ENCODE measurements at places on chromosomes 7 and 10. TPM values are rescaled to one million over a fixed set of nuclear protein-coding genes. Genes with fewer than 3 reads are reported as not detected.

DNA sequence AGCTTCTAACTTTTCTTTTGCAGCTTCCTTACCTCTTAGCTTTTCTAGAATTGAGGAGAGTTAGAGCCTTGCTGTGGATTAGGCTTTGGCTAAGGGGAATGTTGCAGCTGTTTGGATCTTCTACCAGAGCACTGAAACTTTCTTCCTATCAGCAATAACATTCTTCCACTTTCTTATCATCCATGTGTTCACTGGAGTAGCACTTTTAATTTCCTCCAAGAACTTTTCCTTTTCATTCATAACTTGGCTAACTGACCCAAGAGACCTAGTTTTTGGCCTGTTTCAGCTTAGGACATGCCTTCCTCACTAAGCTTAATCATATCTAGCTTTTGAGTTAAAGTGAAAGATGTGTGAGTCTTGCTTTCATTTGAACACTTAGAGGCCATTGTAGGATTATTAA lies 19.6 kb downstream of the MINPP1 start:
- DNase-seq = no peak

- no peak for DNase-seq
Measured at GRCh38 chr10:13183625-13184024, 22.3 kb downstream of the MCM10 start.

- DNase-seq = no peak
Measured at GRCh38 chr7:94843553-94843952, 63.8 kb upstream of the PPP1R9A start.

The GRID2IP gene
- total RNA-seq = 0.30 TPM

GRCh38 chr10:17923728-17924127 lies 28.0 kb upstream of the SLC39A12 start:
- DNase-seq = no peak

The STEAP1 gene
- total RNA-seq = 16.3 TPM

The THSD7A gene
- 6.9 TPM for total RNA-seq

DNA sequence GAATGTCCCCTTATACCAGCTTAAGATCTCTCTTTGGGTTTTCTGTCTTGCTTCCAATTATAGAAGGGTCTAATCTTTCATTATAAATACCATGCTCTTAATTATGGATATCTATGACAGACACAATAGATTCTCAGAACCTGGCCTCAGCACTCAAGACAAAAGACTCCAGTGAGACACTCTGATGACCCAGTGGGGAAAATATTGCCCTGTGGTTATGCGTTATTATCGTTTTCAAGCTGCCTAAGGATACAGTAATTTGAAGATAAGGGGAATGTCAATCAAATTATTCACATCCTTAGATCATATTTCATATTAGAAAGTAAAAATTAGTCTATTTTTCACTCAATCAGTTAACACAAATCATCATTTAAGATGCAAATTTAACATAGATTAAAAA lies 748.8 kb downstream of the XPNPEP1 start:
- DNase-seq = no peak

DNA sequence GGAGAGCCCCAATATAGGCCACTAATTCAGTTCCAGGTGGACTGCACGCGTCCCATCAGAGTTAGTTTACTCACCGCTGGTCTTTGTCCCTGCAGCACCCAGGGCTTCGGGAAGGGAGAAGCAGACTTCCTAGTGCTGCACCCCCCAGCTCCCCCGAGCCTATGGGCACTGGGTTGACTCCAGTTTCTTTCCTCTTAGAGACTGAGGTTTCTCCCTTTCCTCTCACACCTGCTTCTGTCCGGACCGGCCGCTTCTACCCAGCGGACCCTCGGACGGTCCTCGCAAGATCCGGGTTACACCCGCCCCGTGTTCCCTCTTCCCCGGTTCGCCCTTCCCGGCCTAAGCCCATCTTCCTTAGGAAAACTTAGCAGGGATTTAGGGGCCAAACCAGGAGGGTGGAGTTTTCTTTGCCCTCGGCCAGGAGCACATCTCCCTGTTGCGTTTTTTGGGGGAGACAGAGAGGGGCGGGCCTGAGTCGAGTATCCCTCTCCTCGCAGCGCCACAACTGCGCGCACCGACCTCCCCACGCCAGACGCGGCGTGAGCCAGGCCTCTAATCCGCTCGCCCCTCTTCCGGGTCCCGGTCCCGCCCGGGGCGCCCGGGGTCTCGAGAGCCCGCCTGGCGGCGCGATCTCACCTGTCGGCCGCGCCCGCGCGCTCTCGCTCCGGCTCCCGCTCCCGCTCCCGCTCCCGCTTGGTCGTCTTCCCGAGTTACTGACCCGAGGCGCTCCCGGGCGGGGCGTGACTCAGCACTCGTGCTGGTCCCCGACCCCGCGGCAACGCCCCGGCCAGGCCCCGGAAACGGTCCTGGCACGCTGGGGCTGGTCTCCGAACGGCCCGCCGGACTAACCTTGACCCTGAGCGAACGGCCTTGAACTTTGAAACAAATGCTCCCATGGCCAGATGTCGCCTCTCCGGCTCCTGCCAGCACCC lies at the start of gene AIFM2:
Gene AIFM2, minus strand, starts transcription at position 728 of the 932 bp plus-strand sequence. CDS start 8,741 bp downstream, outside the sequence.
- peak; percentile 13 for DNase-seq

The SPAM1 gene
- total RNA-seq = not detected

- DNase-seq = no peak
Measured at GRCh38 chr7:108455551-108455997, 662 bp downstream of the NRCAM start.

DNA sequence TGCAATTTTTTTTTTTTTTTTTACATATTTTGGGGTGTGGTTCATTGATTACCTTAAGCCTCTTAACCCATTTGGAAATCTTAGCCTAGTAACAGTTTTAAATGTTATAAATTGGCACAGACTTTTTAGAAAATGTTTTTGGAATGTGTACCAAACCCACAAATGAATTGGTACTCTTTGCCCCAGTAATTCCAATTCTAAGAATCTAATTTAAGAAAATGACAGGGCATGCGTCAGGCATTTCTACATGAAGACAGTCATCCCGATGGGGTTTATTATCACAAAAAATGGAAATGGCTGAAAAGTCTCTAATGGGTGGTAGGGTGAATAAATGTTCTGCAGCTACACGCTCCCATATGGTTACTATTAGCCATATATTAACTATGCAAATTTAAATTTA lies 54.9 kb downstream of the ITIH5 start:
- DNase-seq = no peak

DNA sequence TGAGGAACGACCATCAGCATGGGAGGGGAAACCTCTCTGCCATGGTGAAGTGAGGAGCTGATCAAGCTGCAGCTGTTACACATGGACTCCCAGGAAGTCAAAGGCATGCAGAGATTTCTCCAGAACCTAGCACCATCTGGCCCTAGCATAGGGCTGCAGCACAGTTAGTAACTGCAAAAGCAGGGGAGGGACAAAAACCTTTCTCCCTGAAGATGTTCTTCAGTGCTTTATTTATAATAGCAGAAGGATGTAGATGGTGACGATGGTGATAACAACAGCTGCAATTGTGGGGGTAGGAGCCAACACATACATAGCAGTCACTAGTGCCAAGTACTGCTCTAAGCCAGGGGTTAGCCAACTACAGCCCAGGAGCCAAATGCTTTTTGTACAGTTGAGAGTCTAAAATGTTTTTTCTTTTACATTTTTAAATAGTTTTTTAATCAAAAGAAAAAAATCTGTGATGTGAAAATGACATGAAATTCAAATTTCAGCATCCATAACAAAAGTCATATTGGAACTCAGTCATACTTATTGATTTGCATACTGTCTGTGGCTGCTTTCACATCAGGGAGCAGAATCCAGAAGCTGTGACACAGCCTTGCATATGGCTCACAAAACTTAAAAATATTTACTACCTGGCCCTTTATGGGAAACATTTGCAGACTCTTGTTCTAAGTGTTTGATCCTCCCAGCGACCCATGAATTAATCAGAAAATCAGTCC lies 299.5 kb downstream of the ELMO1 start:
- DNase-seq = no peak

- no peak for DNase-seq
Measured at GRCh38 chr10:133418289-133418993, 6.0 kb downstream of the SPRN start.

DNA sequence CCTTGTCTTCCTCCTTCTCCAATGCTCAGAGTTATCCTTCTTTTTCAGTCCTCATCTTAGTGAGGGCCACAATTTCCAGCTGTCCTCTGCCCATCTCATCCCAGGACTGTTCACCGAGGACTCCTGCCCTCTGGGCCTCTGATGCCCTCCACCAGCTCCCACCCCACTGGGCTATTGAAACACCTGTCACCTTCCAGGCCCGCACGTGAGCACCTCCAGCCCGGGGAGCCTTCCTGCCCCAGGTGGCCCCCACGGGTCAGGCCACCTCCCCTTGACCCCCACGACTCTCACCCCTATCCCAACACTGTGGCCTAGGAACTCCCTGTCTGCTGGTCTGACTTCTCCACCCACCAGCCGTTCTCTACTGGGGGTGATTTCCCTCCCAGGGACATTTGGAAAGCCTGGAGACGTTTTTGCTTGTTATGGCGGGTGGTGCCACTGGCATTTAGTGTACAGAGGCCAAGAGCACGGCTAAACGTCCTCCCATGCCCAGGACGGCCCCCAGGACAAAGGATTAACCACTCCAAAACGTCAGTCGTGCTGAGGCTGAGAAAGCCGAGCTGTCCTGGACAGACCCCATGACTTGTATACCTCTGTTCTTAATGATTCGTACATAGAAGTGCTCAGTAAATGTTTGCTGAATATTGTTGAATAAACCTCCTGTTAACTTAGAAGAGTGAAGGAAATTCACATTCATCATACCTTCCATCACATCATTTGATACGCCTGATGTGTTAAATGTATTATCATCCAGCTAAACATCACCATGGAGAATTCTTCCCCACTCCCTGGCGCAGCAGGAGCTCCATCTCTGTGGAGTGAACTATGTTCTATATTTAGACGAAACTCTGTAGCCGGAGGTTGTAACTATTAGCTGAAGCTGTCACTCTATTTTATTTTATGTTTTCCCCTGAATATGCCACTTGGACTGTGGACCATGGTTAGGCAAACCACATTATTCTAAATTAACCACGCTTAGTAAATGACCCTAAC lies 270.1 kb upstream of the SHH start:
- DNase-seq = no peak

GRCh38 chr10:118409295-118409694 lies 67.2 kb upstream of the FAM204A start:
- DNase-seq = no peak

DNA sequence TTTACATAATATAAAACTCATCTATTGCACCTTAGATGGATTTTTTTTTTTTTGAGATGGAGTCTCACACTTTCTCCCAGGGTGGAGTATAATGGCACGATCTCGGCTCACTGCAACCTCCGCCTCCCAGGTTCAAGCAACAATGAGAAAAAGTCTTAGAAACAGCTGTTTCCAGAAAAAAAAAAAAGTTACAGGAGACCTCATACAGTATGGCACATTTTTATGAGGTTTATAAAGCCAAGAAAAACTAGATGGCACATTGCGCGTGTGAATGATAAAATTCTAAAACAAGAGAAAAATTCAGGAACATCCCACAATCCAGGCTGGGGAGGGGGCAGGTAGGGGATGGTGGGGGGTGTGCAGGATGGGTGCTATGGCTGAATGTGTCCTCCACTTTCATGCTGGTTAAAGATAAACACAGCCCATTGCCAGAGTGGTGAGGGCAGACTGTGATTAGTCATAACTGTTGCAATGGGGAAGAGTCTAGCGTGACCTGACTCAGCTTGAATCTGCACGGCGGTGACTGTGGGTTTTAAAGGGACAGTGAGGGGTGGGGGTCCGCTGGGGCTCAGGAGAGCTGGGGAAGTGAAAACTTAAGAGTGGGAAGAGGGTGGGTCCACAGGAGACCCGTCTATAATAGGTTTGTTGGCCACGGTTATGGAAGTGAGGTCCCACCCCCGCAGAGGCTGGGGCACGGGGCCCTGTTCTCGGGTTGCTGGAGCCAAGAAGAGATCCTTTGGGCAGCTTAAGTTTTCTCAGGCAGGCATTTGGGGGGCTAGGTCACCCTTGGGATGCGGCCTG lies 11.9 kb upstream of the LRRC27 start:
- no peak for DNase-seq

DNA sequence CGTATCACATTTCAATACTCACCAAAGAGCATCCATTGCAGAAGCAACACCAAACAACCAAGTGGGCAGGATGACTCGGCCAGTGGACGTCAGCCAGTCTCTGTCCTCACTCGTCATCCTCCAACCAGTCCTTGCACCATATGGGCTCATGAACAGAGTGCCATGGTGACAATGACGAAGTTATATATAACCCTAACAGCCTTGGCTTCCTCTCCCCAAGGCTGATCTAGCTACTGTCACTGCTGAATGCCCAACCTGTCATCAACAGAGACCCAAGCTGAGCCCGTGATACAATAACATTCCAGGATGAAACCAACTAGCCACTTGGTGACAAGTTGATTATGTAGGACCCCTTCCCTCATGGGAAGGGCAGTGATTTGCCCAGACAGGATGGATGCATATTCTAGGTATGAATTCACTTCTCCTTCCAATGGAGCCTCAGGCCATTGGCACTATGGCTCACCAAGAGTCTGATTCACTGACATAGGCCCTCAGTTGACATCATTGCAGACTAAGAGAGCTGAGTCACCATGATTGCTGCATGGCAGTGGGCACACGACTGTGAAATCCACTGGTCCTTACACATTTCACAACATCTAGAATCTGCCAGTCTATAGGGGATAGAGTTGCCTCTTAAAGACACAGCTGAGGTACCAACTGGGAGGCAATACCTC lies 26.3 kb upstream of the PPIF start:
- DNase-seq = no peak

- no peak for DNase-seq
Measured at GRCh38 chr7:41098402-41098801, 604.5 kb downstream of the INHBA start.

- DNase-seq = no peak
Measured at GRCh38 chr7:5350600-5351385, 68.0 kb downstream of the SLC29A4 start.

- DNase-seq = no peak
Measured at GRCh38 chr10:130747356-130747755, 564.2 kb downstream of the TCERG1L start.

GRCh38 chr7:38291117-38291647 lies 17.7 kb upstream of the TARP start:
- DNase-seq = no peak

DNA sequence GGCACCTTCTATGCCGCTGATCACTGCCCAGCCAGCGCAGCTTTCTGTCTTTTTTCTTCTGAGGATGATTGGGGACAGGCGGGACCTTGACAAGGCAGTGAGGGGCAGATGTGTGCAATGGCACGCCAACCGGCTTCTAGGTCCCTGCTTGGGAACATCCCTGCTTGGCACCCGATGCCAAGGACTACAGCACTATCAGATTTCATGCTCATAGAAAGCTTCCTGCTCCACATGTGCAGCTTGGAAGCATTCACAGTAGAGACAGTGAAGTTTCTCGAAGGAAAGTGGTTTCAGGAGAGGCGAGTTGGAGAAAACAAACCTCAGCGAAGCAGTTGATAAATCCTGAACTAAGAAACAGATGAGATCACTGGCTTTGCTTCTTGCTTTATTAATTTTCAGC lies 267.5 kb upstream of the HABP2 start:
- DNase-seq = peak; percentile 2

GRCh38 chr10:73920089-73920488 lies 9.2 kb downstream of the PLAU start:
- peak; percentile 70 for DNase-seq

The CPA4 gene
- 63.8 TPM for total RNA-seq

GRCh38 chr10:53135897-53136253 lies 363.3 kb upstream of the MBL2 start:
- DNase-seq = no peak

All from skin of body (tissue), 3 donors.